ENCODE measurements at places on chromosomes 5 and 9.

DNA sequence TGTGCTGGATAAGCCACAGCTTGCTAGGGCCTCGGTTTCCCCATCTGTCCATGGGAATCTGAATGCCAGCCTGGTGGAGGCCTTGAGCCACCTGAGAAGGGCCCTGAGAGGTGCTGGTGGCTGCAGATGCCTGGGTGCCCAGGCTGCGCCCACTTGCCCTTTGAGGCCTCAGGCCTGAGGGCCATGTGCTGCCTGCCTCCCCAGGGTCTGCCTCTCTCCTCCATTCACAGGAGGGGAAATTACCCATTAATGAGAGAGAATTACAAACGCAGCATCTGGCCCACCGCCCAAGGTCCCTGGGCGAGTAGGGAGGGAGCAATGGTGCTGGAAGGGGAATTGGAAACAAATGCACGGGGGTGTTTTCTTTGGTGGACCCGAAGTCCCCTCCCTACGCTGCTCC lies 59.6 kb downstream of the BARX1 start:
- no peak for DNase-seq

- no peak for DNase-seq
These were observed 62.4 kb downstream of the GALNT12 start for GRCh38 chr9:98869866-98870265.

DNA sequence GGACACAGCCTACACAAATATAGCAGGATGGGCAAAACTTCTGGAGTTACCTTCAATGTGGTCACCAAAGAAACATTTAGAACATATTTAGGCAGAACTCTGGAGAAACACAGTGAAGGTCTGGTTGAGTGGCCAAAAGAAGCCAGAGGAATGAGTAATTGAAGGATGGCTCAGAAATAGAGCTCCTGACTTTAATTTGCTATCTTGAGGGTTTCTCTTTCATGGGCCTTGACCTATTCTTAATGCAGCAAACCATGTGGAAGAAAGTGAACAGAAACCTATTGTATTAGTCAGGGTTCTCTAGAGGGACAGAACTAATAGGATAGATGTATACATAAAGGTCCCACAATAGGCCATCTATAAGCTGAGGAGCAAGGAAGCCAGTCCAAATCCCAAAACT lies 650.5 kb downstream of the ACTL7B start:
- no peak for DNase-seq

DNA sequence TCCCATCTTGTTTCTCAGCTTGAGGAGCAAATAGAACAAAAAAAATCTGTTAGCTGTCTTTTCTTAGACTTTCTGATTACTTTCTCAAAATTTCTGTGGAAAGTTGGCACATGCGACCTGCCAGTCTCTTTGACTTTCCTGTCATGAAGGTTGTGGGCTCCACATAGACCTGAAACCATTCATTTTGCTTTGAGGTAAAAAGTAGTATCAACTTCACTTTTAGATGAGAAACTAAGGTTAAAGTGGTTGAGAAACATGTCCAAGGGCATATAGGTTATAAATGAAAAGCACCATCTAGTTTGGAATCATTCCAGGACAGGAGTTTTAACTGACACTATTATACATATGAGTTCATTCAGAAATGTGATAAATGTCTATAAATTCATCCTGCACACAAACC lies 42.7 kb downstream of the ST8SIA4 start:
- no peak for DNase-seq

DNA sequence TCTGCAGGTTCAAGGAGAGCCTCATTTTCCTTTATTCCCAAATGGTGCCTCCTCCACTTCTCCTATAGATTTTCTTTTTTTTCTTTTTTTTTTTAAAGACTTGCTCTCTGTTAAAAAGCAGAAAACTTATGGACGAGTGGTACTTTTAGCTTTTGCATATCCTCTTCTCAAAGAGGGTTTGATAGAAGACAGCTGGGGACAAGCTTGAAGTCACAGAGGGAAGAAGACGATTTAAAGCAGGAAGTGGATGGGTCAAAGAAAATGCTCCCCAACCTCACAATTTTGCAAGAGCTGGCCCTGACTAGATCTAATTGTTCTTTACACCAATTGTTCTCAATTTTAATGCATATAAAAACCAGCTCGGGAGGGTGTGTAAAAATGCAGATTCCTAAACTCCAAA lies 48.9 kb downstream of the APBA1 start:
- DNase-seq = no peak

- DNase-seq = no peak
These were observed 170.6 kb downstream of the SEMA6A start for GRCh38 chr5:116404016-116404415.

GRCh38 chr9:135819905-135820304 lies 87.4 kb downstream of the CAMSAP1 start:
- DNase-seq = no peak

GRCh38 chr5:55599148-55600050 lies 64.6 kb upstream of the PLPP1 start:
- no peak for DNase-seq

DNA sequence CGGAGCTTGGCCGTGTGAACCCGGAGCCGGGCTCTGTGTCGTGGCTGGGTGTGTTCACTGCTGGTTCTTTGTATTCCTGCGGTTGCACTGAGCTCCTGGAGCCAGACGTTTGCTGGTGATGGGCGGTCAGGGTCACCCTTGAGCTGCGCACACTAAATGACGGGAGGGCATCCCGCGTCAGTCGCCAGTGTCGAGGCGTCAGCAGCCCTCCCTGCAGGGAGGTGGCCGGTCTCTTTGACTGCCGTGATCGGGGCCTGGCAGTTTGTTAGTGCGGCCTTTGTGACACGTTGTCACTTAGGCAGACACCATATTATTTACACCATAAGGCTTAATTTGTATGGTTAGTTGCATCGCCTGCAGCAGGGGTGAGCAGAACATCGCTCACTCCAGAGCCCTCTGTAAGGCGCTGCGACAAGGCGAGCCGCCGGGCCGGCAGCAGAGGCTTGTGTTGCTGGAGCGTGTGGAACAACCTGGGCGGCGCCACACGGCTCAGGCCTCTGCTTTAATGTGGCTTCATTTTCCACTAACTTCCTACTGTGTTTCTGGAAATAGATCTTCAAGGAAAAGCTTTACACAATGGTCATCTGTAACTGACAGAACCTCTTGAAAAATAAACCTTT lies 8.3 kb downstream of the NDUFS6 start:
- no peak for DNase-seq

DNA sequence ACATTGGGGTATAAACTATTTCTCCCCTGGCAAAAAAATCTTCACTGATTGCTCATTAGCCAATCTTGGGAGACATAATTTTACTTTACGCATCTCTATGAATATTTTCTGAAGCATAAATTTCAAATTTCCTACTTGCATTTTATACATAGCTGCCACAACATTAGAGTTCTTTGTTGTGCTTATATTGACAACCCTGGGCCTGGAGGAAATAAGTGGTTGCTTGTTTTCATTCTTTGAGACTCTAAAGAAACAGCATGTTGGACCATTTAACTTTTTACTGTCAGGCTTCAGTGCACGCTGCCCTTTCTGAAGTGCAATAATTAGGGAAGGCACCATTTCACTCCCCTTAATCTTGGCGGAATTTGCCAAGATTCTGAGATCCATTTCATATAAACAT lies 142.6 kb downstream of the MRPS30 start:
- DNase-seq = no peak

DNA sequence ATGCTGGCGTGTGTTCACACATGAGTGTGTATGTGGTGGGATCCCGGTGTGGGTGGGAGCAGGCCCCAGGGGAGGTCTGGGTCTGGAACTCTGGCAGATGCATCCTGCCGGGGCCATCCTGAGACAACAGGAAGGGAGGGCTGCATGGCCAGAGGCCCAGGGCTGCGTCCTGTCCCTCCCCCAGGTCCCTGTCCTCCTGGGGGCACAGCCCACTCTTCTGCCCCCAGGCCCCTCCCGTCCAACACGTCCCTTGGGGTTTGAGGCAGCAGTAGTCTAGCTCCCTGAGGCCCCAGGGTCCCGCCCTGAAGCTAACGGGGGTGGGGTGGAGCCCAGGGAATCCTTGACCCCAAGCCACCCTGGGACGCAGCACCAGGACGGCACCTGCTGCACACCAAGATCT lies 16.6 kb downstream of the FLT4 start:
- no peak for DNase-seq

DNA sequence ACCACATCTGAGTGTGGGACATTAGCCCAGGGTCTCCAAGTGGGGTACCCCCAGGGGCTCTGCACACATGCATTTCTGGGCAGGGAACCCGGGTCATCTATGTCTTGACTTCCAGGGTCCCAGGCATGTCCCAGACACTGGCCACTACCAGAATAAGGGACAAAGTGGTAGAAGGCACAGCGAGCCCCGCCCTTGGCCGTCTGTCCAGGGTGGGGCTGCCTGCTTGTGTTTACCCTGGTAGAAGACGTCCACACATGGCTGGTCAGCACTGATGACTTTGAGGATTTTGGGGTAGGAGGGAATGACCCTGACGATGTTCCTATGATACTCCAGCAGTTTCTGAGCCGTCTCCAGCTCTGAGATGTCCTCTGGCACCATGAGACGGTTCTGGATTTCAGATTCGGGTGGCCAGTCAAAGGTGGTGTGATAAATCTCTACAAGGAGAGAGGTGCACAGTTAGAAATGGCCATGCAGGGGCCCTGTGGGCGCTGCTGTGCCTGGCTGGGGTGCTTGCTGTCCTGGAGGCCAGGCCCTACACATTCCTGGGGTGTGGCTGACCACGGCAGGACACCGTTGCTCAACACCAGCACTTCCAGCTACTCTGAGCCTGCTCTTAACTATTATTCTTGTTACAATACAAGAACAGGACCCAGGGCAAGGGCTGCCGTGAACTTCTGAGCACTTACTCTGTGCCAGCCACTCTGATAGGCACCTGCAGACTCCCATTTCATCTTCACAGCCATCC lies 51.3 kb downstream of the AK8 start:
- DNase-seq = no peak

DNA sequence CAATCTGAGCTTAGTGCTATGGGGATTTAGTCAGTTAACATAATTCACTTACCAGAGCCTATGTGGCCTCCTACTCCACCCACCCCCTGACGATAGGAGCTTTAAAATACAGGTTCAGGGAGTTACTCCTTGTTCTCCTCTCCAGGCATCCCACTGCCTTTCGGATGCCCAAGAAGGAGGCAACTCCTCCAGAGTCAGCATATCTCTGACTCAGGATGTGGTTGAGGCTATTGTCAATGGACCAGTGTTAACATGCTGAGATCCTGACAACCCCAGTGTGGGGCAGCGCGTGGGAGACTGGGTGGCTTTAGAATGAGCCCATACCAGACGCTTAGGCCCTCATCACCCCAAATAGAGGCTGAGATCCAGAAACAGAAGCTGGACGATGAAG lies 27.4 kb downstream of the BICD2 start:
- DNase-seq = no peak

GRCh38 chr5:154324033-154324432 lies 121.8 kb upstream of the SAP30L start:
- no peak for DNase-seq

DNA sequence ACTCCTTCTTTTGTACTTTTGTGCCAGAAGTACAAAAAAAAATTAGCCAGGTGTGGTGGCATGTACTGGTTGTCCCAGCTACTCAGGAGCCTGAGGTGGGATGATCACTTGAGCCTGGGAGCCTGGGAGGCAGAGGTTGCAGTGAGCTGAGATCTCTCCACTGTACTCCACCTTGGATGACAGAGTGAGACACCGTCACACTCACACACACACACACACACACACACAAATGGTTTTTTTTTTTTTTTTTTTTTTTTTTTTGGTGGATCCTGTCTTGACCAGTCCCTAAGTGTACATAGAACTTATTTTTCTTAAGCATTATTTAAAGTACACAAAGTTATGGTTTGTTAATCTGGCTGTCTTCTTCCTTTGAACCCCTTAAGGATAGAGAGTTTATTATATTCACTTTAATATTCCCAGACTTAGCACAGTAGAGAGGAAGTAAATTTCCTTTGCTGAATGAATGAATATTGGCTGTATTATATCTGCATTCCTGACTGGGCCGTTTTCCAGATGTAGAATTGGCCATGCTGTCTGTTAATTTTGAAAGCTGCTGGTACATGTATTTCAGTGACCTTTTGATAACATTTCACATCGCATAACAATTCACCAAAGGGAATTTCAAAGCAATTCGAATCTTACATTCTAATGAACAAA lies 429.0 kb upstream of the ZNF608 start:
- DNase-seq = no peak

- no peak for DNase-seq
These were observed 26.3 kb downstream of the SLC31A1 start for GRCh38 chr9:113247640-113248039.

GRCh38 chr9:98039607-98040017 lies 16.9 kb upstream of the NANS start:
- no peak for DNase-seq

DNA sequence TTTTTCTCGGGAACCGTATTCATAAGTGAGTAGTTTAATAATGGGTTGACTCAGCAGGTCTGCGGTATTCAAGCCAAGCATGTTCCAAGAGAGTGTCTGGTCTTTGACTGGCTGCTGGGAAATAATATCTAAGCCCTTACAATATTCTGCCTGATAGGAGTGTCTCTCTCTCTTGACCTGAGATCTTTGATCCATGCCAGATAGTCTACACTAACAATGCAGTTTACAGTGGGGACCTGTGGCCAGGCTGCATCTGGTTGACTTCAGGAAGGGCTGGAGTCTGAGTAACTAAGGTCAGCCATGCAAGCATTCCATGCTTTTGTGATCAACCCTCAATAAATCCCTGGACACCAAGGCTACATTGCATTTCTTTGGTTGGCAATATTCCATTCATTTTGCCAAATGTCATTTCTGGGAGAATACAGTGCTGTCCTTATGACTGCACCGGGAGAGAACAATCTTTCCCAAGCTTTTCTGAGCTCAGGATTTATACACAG lies 195.5 kb downstream of the SEMA5A start:
- no peak for DNase-seq

- DNase-seq = no peak
These were observed 27.7 kb downstream of the ECPAS start for GRCh38 chr9:111456529-111456928.

GRCh38 chr9:120755810-120756434 lies 37.3 kb downstream of the FBXW2 start:
- peak; percentile 16 for DNase-seq

DNA sequence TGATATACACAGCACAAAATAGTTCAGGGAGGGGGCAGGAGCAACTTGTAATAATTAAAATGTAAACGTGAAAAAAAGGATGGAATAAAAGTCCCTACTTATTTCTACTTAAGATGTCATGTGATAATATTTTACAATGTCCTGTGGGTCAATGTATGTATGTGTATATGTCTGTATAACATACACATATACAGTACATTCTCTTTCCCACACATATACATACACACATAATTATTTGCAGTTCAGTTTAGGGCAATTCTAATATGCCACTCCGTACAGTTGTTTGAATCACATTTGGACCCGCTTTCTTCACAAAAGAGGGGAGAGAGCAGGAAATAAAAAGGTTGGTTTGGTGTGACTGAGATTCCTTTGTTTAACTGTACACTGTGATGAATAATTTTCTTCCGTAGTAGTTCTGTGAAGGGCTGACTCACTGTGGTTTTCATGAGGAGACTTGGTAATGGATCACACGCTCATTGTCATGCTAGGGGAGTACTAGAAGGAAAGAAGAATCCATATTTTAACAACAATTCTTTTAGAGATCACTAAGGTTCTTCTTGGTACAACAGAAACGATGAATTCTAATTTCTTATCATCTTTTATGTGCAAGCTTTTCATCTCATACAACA lies 26.2 kb upstream of the ACOT12 start:
- no peak for DNase-seq

All from stimulated activated CD8-positive, alpha-beta memory T cell treated with anti-CD3 and anti-CD28 coated beads, Interleukin-7, amount 100 ng/mL, for 48 hours (primary cell).